ENCODE measurements at places on chromosomes 6 and 20.

DNA sequence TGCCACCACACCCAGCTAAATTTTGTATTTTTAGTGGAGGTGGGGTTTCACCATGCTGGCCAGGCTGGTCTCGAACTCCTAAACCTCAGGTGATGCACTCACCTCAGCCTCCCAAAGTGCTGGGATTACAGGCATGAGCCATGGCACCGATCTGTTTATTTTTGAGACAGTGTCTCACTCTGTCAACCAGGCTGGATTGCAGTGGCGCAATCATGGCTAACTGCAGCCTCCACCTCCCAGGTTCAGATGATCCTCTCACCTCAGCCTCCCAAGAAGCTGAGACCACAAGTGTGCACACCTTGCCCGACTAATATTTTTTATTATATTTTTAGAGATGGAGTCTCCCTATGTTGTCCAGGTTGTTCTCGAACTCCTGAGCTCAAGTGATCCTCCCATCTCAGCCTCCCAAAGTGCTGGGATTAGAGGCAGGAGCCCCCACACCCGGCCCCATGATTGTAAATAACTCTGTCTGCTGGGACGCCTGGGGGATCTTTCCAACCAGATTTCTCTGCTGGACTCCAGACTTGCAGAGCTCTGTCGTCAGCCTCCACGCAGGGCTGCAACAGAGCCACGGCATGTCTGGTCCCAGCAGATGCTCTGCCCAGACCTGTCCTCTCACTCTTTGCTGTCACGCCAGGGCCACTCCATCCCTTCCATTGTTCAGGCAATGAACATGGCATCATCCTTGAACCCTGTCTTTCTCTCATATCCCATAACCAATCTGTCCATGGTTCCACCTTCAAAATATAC lies 25.3 kb downstream of the SYNJ2 start:
- no peak for DNase-seq

GRCh38 chr20:24632581-24632980 lies 163.2 kb downstream of the SYNDIG1 start:
- no peak for DNase-seq

GRCh38 chr6:112881027-112881426 lies 533.9 kb downstream of the RFPL4B start:
- DNase-seq: peak; percentile 66

GRCh38 chr6:143298071-143298470 lies 152.4 kb downstream of the ADAT2 start:
- DNase-seq: no peak

GRCh38 chr6:25525078-25525477 lies 126.9 kb upstream of the SCGN start:
- DNase-seq: no peak

DNA sequence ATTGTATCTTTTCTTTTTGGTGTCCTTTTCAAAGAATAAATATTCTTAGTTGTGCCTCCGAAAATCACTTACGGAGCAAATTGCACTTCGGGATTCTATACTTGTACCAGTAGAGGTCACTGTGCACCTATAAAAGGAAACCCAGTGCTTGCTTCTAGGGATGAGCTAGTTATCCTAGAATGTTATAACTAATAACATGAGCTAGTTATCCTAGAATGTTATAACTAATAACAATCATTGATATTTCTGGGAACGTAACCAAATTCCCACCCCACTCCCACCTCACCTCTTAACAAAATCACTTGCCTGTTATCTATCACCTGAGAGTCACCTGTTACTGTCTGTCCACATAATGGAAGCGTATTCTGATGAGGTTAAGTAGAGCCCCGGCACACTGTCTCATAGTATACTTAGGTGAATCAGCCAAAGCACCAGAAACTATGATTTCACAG lies 126.9 kb upstream of the TIAM2 start:
- peak; percentile 55 for DNase-seq

GRCh38 chr20:15565786-15566185 lies 1007.5 kb downstream of the KIF16B start:
- peak; percentile 8 for DNase-seq

DNA sequence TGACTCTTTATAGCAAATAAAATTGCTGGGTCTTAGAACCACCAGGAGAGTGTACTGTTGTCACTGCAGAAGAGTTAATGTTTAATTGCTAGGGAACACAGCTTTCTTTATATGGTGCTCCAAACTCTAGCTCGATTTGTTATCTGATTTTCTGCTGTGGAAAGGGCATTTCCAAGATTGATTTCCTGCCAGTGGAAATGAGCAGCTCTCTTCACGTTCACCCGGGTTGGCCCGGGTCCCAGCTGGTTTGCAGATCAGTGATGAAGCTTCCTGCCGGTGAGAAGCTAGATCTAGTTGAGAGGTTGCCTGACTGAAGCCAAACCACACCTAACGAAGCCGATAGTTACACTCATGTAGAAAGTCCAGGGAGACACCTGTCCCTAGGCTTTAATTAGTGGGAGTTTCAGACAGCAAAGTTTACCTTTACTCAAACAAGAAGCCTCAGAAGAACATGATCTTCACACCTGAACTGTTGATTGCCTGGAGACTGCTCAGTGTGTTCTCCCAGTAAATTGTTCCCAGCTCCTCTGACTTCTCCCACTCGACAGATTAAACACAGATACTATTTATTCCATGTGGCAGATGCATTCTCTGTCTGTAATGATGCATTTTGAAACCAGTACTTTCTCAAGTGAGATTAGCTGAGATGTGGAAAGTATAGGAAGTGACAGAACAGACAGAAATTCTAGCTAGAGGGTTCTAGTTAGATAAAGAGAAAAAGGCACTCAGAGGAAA lies 27.8 kb downstream of the PAQR8 start:
- DNase-seq: peak; percentile 63

- no peak for DNase-seq
Observed at GRCh38 chr6:83860782-83861495, 1.4 kb downstream of the CYB5R4 start.

GRCh38 chr20:22944062-22944461 lies 91.0 kb upstream of the SSTR4 start:
- DNase-seq: peak; percentile 45

GRCh38 chr6:73079611-73079955 lies 145.7 kb downstream of the KHDC1L start:
- DNase-seq: peak; percentile 93

DNA sequence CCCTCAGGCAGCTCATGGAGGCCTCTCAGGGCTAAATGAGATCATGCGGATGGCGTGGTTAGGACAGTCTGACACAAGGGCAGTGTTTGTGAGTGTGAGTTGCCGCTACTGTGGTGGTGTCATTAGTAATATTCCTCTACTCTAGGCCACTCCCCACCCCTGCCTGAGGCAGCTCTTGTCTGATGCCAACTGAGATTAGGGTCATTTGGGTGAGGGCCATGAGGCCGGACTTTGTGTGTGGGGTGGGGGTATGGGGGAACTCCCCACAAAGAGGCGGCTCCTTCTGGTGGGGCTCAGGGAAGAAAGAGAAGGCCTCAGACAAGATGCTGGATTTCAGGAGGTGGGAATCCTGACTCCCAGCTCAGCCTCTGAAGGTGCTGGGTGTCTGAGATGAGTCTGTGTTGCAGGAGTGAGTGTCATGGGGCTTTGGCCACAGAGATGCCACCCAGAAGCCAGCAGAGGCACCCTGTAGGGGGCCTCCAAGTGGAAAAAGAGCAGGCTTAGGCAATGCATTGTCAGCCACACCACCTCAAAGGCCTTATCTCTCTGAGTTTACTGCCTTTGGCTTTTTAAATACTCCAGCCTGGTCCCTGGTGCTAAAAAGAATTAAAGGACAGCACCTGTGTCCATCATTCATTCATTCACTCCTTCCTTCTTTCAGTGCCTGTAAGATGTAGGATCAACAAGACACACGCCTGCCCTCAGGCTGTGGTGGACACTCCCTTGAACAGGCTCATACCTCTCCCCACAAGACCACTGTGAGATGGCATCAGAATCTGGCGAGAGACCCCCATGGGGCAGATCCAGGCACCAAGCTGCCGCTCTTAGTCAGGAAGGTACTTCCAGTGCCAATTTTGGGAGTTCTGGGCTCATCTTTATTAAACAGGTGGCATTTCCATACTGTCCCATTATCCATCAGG lies 175.2 kb downstream of the MRPL14 start:
- no peak for DNase-seq

DNA sequence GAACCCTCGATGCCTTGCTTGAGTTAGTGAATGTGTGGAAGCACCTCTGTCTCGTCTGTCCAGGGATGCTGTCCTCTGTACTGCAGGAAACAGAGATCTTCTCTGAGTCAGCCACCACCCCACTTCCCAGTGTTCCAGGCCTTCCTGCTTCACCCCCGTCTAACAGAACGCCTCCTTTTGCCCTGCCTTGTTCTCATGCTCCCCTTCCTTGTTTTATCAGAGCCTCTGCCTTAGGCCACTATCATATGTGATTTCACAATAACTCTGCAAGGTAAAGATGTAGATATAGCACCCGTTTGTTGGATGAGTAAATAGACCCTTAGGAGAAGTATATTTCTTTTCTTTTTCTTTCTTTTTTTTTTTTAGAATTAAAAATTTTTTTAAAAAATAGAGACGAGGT lies 106.7 kb upstream of the CLDN20 start:
- DNase-seq: peak; percentile 32

DNA sequence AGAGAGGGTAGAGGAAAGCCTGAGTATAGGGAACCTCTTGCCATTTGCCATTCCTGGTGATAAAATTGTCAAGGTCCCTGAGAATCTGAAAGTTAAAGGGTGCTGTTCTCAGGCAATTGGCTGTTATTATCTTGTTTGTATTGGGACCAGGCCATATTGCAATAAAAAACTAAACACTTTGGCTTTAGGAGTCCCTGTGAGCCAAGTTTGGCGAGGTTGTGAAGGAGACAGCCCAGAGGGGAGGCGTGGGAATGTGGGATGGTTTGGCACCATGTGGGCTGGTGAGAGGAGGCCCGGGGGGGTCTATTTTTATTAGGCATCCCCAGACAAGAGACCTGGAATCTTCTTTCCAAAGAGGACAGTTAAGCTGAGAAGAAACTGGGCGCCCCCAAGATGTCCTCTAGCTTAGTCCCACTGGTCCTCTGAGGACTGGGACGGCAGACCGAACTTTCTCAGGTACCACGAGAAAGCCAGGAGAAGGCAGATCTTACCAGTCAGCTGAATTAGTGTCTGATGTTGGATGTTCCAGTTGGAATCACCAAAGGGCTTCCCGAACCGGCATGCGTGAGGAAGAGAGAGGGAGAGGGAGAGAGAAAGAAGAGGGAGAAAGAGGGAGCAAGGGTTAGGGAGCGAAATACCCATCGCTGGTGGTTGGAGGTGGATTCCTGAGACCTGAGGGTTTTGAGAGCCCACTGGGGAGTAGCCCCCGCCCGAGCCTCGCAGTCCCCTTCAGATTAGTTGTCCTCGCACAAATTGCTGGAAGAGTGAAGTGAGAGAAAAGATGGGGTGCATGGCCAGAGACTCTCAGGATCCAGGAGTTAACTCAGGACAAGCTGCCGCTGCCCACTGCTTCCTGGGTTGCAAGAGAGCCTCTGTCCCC lies 24.4 kb downstream of the DYNLT1 start:
- DNase-seq: no peak

GRCh38 chr20:47620808-47621805 lies 119.4 kb downstream of the NCOA3 start:
- peak; percentile 70 for DNase-seq

DNA sequence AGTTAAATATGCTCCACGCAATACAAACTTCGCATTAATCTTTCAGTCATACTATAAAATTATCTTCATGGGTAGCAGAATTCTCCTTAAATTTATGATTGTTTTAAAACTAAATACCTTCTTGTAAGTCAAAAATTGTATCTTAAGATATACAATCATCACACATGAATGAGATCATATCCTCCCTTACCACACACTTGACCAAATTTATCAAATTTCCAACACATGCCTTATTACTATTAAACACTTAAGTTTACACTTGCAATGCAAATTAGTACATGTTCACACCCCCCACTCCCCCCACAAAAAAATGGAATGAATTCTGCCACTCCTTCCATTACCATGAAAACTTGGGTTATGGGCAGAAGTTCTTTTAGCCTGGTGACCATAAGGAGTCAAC lies 13.8 kb downstream of the RANBP9 start:
- no peak for DNase-seq

GRCh38 chr20:23918101-23918862 lies 38.7 kb upstream of the CST5 start:
- DNase-seq: no peak

- DNase-seq: no peak
Observed at GRCh38 chr20:15895560-15896084, 677.6 kb downstream of the KIF16B start.

DNA sequence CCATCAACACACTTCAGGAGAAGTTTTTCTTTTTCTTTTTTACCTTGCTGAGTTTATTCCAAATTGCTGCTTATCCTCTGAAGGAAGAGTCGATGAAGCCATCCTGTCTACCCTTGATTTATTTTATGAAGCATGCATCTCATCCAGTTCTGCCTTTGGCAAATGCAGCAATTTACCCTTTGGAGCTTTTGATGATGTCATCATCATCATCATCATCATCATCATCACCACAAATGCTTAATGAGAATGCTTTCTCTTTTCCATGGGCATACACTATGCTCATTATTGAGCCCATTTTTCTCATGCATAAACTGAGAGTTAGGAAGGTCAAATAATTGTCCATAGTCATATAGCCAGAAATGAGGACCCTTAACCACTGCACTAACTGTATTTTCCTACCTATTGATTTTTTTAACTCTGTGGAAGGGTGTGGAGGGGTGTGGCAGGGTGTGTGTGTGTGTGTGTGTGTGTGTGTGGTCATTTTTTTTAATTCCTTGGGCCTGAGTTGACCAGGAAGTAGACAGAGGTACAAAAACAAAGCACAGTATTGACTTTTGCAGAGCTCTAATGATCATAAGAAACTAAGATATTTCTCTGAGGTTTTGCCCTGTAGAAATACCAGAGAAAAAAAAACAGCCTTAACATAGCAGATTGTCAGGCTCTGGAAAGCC lies 82.8 kb downstream of the COL9A1 start:
- DNase-seq: no peak

Measured in amniotic epithelial cell (primary cell).